H1 (cell line): ENCODE measurements at places on chromosomes 2 and 18.
A peak's percentile ranks its signal among the peaks of the same experiment; 100 is the strongest.

DNA sequence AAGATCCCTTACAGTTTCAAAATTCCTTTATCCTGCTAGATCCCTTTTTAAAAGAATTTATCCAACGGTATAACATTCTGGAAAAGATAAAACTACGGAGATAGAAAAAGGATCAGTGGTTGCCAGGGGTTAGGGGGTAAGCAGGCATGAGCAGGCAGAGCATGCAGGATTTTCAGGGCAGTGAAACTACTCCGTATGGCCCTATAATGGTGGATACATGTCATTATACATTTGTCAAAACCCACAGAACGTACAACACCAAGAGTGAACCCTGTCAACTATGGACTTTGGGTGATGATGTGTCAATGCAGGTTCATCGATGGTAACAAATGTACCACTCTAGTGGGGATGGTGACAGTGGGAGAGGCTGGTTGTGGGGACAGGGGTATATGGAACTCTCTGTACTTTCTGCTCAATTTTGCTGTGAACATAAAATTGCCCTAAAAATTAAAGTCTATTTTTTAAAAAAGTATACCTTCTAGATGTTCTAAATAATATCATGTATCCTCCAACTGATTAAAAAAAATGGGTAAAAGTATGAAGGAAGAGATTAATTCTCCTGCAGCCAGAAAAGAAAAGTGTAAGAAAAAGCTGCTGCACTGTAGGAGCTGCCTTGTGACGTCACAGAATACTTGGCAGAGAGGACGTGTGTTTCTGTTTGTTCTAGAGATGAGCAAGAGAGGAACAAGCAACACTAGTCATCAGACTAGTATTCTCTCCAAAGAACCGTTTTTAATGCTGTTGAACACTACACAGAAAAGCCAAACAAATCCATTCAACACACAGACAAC, 23.6 kb downstream of the ANKRD44 start:
- H3K27ac ChIP-seq = no peak overlapping the region
- no peak for DNase-seq
- H3K27me3 ChIP-seq = no peaks in the 10 kb centered on the region
- no peaks in the 10 kb centered on the region for H3K36me3 ChIP-seq
- H3K4me3 ChIP-seq = no peak overlapping the region
- no peaks in the 10 kb centered on the region for H3K4me1 ChIP-seq

GRCh38 chr2:201402651-201403562, 45.8 kb upstream of the FLACC1 start:
- no peaks in the 10 kb centered on the region for H3K27me3 ChIP-seq
- no peaks in the 10 kb centered on the region for H3K4me1 ChIP-seq
- H3K36me3 ChIP-seq = no peaks in the 10 kb centered on the region

DNA sequence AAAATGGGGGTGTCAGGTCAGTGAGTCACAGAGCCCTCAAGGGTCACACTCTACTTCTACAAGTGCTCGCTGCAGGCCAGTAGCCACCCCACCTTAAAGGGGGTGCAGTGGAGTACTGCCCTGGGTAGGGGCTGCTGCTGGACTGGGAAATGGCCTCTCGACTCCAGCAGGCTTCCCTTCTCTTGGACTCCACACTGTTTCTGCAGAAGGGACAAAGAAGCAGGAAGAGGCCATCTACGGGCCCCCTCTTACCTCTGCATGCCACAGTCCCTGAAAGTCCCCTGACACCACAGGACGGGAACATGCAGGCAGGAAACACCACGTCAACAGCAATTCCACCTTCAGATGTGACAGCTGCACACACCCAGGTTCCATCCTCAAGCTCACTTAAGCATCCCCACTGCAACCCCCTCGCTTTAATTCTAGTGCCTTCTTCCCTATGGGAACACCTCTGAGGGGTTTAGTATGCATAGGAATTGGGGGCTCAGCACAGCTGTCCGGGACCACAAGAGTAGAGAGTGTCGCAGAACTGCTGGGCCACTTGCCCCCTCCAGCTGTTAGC, 22.3 kb downstream of the SNED1 start:
- no peaks in the 10 kb centered on the region for H3K4me1 ChIP-seq
- no peak overlapping the region for H3K27ac ChIP-seq
- no peaks in the 10 kb centered on the region for H3K27me3 ChIP-seq

DNA sequence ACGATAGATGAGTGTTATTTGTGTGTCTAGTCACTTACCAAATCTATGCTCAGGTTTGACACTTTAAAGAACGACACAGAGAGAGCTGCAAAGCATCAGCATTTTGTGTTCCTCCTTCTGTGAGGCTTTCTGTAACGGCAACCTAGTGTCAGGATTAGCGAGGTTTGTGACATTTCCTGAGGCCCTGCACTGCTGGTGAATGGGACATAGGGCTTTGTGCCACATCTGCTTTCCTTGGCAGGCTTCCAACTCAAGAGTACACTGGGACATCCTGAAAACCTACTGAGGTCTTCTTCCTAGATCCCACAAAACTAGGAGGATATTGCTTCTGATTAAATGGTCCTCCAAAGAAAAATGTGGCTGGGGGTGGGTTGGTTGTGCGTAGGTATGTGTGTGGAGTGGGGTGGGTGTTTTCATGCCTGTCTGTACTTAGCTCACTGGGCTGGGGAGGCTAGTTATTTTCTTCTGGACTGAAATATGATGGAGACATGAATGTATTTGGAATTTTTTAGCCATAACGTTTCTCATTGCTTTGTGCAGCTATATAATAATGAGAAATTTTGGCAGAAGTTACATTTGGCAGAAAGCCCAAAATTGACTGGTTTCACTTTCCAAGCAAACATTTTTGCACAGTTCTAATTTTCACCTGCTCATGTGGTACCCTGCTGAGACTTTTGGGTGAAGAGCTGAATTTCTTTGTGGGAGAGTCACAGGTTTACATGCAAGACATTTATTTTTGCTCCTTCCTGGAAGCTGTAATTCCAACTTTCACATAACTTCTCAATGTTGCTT, 308.4 kb downstream of the XIRP2 start:
- no peak overlapping the region for H3K27ac ChIP-seq
- no peaks in the 10 kb centered on the region; the same call in 1 of the 2 replicates for H3K4me1 ChIP-seq
- no peaks in the 10 kb centered on the region for H3K36me3 ChIP-seq
- H3K27me3 ChIP-seq = no peaks in the 10 kb centered on the region

DNA sequence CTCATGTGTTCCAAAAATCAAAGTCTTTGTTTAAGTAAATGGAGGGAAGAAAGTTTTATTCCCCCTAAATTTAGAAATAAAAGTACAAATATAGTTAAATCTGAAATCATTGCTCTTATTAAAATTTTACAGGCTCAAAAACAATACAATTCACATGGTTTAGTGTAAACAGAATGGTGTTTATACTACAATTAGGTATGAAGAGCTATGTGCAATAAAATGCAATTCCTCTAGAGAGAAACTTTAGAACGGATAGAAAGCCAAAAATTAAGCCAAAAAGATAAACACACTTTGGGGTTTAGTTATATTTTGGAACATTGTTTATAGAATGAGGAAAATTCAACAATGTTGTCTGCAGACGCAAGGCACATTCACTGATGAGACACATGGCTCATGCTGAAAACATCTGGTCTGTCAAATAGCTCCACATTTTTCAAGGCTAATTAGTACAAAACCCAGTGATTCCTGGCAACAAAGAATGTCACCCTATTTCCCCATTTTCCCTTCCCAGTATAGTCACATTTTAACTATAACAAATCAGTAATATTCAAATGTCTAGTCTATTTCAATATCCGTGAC, 103.3 kb downstream of the EXOC6B start:
- no peak for DNase-seq
- H3K27me3 ChIP-seq = no peaks in the 10 kb centered on the region
- H3K4me3 ChIP-seq = no peak overlapping the region
- peaks cover 5% of the 10 kb centered on the region; the same call in 1 of the 2 replicates for H3K36me3 ChIP-seq

GRCh38 chr2:162838136-162838497, 450 bp downstream of the KCNH7 start:
- H3K27ac ChIP-seq = no peak overlapping the region
- peak overlapping the region; percentile 72 for H3K4me3 ChIP-seq
- no peaks in the 10 kb centered on the region for H3K36me3 ChIP-seq
- no peak for DNase-seq
- H3K27me3 ChIP-seq = peaks cover 13% of the 10 kb centered on the region

DNA sequence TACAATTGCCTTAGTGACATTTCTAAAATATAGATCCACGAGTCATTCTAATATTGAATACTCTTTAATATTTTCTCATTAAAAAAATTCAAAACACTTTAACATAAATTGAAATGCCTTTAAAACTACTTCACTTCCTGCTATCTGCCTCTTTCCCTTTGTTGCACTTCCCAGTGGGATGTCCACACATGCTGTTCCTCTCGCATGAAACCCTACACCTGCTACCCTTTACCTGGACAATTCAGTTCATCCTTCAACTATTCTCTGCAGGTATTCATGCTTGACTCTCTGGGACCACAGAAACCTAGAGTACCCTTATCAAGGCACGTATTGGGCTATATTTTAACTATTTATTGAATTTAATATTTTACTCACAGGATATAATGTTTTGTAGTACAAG, 373.3 kb upstream of the GALNT5 start:
- H3K4me3 ChIP-seq = no peak overlapping the region
- H3K4me1 ChIP-seq = no peaks in the 10 kb centered on the region; the same call in 1 of the 2 replicates
- no peak for DNase-seq
- H3K36me3 ChIP-seq = no peaks in the 10 kb centered on the region
- H3K27ac ChIP-seq = no peak overlapping the region
- H3K27me3 ChIP-seq = no peaks in the 10 kb centered on the region

- H3K27ac ChIP-seq = no peak overlapping the region
- no peak for DNase-seq
- H3K4me3 ChIP-seq = no peak overlapping the region
- H3K36me3 ChIP-seq = peaks cover 3% of the 10 kb centered on the region; the same call in 1 of the 2 replicates
- H3K4me1 ChIP-seq = peaks cover 4% of the 10 kb centered on the region
These were observed 44.8 kb downstream of the RRM2 start for GRCh38 chr2:10167316-10167715.

GRCh38 chr2:207935991-207936370, 89.3 kb downstream of the PLEKHM3 start:
- H3K4me3 ChIP-seq = no peak overlapping the region
- no peaks in the 10 kb centered on the region for H3K36me3 ChIP-seq
- H3K4me1 ChIP-seq = peaks cover 3% of the 10 kb centered on the region; the same call in 1 of the 2 replicates
- no peaks in the 10 kb centered on the region for H3K27me3 ChIP-seq
- DNase-seq = no peak
- no peak overlapping the region for H3K27ac ChIP-seq

GRCh38 chr18:26806224-26806623, 59.3 kb downstream of the AQP4 start:
- no peak overlapping the region for H3K27ac ChIP-seq
- H3K4me3 ChIP-seq = no peak overlapping the region
- no peaks in the 10 kb centered on the region; the same call in 1 of the 2 replicates for H3K27me3 ChIP-seq

GRCh38 chr2:152089238-152089637, 9.6 kb downstream of the CACNB4 start:
- no peaks in the 10 kb centered on the region for H3K36me3 ChIP-seq
- no peak overlapping the region for H3K27ac ChIP-seq
- H3K4me1 ChIP-seq = no peaks in the 10 kb centered on the region
- DNase-seq = no peak
- no peak overlapping the region for H3K4me3 ChIP-seq

GRCh38 chr18:46035696-46036680, 36.1 kb downstream of the PSTPIP2 start:
- no peaks in the 10 kb centered on the region for H3K27me3 ChIP-seq
- H3K4me3 ChIP-seq = no peak overlapping the region
- no peaks in the 10 kb centered on the region for H3K4me1 ChIP-seq
- no peak overlapping the region for H3K27ac ChIP-seq
- no peak for DNase-seq
- no peaks in the 10 kb centered on the region for H3K36me3 ChIP-seq

DNA sequence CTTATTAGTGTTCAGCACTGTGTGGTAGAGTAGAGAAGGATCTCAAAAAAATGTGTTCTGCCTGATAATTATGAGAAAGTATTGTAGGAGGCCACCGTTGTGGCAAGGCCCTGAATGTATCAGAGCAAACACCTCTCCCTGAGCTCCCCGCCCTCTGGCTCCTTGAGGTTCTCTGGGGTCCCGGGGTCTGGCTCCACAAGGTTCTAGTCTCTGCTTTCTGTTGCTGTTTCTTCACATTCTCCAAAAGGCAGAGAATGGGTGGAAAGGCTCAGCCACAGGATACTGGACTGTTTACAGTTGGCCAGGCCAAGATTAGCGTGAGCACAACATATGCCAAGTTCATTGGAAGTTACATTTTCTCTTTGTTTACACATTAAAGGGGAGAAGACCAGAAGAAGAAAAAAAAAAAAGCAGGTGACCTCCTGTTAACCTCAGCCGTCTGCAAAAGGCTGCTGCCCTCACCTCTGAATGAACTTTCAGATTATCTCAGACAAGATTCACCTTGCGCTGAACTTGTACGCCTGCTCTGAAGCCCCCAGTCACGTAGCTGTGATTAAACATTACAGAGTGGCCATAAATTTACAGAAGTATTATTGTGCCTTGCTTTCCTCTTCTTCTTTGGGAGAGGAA, 56.6 kb upstream of the CYP26B1 start:
- DNase-seq = no peak
- no peaks in the 10 kb centered on the region for H3K27me3 ChIP-seq
- no peaks in the 10 kb centered on the region for H3K36me3 ChIP-seq
- no peaks in the 10 kb centered on the region for H3K4me1 ChIP-seq
- no peak overlapping the region for H3K4me3 ChIP-seq

DNA sequence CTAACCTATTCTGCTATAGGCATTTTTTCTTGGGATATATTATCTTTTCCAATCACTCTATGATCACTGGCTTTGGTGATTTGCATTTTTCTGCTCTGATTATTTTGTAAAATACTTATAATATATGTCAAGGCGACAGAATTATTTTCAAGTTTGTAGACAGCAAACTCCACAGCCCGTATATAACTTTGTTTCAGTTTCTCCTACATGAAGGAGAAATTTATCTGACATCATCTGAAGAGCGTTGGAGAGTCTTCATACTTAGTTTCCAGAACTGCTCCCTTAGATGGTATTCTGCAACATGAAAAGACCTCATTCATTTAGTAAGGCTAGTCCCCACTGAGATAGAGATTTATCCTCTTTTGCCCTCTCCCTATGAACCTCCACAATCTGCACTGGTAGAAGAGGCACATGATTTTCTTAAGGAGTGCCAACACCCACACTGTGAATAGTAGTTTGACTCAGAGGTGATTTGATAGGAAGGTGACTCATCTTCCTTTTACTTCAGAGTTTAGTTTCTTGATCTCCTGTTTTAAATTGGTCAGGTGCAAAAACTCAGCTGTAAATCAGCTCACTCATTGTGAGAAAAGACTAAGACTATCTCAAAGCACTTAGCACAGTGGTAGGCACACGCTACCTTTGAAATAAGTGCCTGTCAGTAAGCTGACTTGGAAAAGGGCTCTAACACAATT, 1848.6 kb upstream of the CELF4 start:
- no peak overlapping the region for H3K4me3 ChIP-seq
- no peaks in the 10 kb centered on the region for H3K4me1 ChIP-seq
- no peaks in the 10 kb centered on the region for H3K36me3 ChIP-seq
- no peak for DNase-seq
- H3K27ac ChIP-seq = no peak overlapping the region

DNA sequence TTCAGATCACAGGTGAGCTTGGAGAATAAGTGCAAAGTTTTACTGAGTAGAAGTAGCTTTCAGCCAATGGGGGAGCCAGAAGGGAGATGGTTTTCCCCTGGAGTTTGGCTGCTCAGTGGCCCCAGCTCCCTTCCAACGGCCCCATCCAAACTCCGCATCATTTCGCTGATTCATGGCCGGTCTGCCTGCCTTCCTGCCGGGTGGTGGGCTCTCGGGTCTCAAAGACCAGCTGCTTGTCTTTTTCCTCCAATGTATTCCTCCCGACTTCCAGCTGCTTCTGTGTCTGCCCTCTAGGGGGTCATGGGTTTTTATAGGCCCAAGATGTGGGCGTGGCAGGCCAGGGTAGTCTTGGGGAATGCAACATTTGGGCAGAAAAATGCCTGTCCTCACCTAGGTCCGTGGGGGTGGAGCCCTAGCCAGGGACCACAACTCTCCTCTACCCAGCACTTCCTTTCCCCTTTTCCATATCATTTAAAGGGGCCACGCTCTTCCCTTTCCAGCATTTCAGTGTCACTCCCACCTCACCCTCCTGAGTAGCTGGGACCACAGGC, 73.5 kb downstream of the MEX3C start:
- no peaks in the 10 kb centered on the region for H3K27me3 ChIP-seq
- no peak overlapping the region for H3K4me3 ChIP-seq
- no peak overlapping the region for H3K27ac ChIP-seq
- no peaks in the 10 kb centered on the region for H3K4me1 ChIP-seq
